NCI-H748 treated with DMSO at 0.1 percent for 48 hours (cell line): ENCODE measurements at places on chromosomes 6 and 20.

DNA sequence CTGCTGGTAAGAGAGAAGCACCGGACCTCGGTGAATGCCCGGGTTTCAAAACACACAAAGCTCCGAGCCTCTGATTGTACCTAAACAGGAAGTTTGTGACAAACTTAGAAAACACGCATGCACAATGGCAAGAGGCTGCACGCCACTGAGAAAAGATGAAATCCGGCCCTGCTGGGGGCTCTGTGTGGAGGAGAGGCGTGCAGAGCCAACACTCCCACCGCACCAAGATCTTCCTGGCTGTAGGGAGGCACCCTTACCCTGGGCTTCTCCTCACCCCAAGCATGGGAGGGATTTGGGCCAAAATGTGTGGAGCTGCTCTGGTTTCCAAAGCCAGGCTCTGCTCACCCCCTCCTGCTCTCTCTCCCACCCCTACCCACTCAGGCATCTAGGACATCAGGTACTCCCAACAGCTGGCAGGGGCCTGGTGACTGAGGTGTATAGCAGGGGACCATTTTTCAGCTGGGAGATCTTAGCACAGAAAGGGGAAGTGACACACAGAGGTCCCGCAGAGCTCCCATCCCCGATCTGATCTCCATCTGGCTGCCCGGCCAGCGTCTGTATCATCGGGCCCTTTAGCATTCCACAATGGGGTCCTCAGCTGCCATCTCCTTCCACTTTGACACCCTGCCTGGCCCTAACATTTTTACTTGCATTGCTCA, 84.2 kb downstream of the TRERF1 start:
- DNase-seq: no peak

DNA sequence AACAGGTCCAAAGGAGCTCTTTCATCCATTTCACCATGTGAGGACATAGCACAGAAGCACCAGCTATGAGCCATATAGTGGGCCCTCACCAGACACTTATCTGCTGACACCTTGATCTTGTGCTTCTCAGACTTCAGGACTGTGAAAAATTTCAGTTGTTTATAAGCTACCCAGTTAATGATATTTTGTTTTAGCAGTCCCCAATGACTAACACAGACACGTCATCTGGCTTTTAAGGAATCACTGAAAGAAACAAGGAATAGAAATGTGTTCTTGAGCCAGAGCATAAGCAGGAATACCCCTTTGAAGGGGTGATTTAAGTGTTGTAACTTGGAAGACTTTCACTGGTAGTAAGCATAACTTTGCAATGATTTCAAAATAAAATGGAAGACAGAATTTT, 214.7 kb upstream of the PTCHD4 start:
- no peak for DNase-seq

DNA sequence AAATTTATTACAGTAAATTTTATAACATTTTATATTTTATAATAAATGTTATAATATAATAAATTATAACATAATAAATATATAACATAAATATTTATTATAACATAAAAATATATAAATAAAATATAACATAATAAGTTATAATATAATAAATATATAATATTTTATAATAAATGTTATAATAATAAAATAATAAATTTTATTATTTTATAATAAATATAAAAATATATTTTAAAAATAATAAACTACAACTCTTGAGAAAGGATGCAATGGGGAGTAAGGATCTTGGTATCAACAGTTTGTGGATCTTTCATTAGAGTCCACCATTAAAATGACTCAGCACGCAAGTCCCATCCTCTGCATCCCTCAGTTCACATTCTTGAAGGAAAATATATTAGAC, 312.6 kb downstream of the MEI4 start:
- no peak for DNase-seq

GRCh38 chr20:21936720-21937380, 231.4 kb downstream of the PAX1 start:
- DNase-seq: no peak

DNA sequence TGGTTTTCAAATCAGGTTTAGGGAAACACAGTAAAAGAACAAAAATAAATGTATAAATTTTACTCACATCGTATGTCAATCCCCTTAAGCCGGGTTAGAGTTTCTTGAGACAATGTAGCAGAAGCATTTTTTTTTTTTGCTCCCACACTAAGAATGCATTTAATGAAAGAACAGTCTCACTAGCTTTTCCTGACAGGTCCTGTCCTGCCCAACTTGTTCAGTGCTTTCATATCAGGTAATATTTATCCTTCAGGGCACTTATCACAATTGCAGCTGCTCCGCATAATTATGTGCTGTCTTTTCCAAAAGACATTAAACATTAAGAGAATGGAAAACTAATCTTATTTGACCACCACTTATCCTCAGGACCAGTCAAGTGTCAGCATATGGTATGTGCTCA, 632.0 kb downstream of the HTR1B start:
- DNase-seq: peak; percentile 11

- DNase-seq: no peak
These were observed 405.6 kb downstream of the BTBD9 start for GRCh38 chr6:38234141-38234540.

GRCh38 chr6:10610289-10610688, 84.1 kb downstream of the C6orf52 start:
- DNase-seq: no peak

GRCh38 chr6:107523054-107523791, 33.3 kb downstream of the SOBP start:
- no peak for DNase-seq

GRCh38 chr6:39037082-39037508, 11.5 kb upstream of the GLP1R start:
- DNase-seq: no peak

GRCh38 chr20:49275216-49275615, 2.6 kb downstream of the ZNFX1 start:
- DNase-seq: no peak

- DNase-seq: no peak
These were observed 3.1 kb downstream of the RAET1G start for GRCh38 chr6:149919834-149920225.

GRCh38 chr20:46060975-46061374, 28.8 kb downstream of the NCOA5 start:
- DNase-seq: no peak

DNA sequence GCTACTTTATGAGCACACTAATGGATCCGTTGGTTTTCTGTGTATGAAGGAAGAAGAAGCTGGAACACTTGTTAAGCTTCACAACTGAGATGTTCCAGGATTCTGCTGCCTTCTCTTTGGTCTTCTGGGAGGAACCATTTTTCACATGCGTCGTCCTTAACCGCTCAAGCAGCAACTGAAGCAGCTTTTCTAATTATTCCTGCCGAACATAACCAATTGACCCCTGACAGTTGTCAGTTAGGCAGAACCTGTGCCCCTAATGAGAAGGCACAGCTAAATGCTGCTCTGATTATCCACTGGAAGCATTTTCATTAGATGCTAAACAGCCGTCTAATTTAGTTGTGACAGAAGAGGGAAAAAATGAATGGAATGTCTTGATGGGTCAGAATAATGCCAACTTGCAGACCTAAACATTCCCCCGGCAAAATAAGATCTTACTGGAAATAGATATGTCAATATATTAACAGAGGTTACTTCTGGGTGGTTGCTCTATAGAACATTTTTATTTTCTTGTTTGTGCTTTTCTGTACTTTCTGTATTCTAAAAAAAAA, 85.0 kb upstream of the SMLR1 start:
- no peak for DNase-seq

DNA sequence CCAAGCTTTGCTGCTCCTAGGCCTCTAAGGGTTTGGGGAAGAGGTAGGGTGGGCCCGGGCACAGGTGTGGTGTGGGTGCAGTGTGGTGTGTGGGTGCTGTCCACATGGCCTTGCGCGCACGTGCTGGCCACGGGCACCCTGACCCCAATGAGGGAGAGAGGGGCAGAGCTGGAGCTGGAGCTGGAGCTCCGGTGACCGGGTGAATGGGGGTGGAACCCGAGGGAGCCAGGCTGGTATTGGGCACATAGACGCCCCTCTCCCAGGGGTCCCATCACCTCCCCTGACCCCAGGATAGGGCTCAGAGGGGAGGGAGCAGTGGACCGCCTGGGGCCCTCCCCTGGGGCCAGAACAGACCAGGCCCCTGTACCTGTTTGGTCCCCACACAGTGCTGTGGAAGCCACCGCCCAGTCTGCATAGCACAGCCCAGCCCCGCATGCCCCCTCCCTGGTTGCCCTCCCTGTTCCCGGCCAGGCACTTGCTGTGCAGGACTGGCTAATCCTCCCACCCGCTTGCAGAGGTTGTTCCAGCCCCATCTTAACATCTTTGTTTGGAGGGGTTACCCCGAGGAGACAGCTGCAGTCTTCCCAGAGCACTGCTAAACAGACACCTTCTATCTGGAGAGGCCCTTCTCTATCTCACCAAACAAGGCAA, 984 bp downstream of the ADAM33 start:
- no peak for DNase-seq

- no peak for DNase-seq
These were observed 272.1 kb upstream of the TAB2 start for GRCh38 chr6:149045404-149045803.

DNA sequence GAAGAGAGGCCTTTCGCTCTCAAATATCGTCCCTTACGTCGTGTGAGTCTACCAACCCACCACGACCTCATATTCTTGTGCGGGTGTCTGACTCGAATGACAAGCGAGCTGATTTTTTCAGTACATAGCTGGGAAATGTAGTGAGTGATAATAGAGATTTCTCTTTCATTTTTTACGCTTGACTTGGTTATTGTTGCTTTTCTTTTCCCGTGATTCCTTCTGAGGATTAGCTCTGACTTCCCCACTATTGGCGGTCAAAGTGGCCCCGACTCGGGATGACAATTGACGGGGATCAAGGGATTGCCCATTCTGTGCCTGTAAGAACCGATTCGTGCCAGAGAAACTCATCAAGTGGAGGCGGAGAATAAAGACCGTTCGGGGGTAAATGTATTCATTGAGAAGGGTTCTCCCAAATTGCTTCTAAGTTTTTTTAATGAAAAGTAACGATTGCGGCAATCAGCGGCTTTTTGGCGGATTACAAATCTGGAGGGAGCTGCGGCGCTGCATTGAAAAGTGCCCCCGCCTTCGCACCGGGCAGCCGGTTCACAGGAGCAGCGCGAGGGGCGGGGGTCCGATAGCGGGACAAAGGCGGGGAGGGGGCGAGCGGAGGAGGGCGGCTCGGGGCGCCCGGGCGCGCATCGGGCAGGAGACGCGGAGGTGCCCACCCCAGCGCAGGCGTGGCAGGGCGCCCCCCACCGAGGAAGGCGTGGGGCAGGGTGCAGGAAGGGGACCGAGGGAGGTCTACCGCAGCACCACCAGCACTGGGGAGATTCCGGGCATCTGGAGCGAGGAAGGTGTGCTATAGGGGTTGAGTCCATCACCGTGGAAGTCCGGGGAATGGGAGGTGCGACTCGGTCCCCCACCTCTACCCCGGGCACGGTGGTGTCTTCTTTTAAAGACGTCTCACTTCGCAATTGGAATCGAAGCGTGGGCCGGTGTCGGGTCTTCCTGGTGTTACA, 44.5 kb upstream of the OSTM1 start:
- DNase-seq: no peak

GRCh38 chr20:49863666-49864065, 51.0 kb downstream of the SLC9A8 start:
- no peak for DNase-seq

GRCh38 chr6:157823528-157824370, 703 bp downstream of the SNX9 start:
- DNase-seq: peak; percentile 17

- no peak for DNase-seq
These were observed 21.0 kb upstream of the PNISR start for GRCh38 chr6:99446076-99446475.

GRCh38 chr20:14449323-14449722, 111.9 kb upstream of the FLRT3 start:
- no peak for DNase-seq

- no peak for DNase-seq
These were observed 29.8 kb downstream of the TGM2 start for GRCh38 chr20:38135271-38135650.

- no peak for DNase-seq
These were observed 271.6 kb downstream of the FARS2 start for GRCh38 chr6:5532941-5533340.

DNA sequence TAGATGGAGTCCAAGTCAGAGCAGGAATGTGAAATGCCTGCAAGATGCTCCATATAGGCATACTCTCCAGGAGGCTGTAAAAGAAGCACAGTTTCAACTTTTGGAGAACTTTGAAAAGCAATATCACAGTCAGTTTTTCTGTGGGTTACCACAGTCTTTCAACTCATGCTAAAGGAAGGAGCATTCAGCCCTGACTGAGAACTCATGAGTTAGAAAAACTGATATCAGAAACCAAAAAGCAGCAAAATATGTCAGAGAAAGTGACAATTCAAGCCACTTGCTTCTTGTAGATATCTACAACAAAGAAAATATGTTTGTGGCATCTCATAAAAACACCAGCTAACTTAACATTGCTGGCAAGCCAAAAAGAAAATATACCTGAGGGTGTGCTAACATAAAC, 36.1 kb upstream of the PTCHD4 start:
- DNase-seq: no peak

DNA sequence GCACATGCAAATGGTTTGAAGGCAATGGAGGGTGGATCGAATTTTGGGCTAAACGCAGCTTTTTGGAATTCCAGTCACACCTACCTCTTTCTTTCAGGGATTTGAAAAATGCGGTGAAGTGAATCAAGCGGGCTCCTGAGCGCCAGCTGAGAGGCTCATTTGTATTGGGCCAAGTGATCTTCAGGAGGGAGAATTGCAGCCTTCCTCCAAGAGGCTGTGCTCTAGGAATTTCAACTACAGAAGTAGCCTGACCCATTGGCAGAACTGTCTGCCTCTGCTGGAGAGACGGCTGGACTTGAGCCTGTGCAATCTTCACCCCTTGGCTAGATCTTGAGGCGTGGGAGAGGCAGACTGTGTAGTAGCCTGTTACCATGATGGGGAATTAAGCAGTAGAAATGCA, 5.7 kb upstream of the TIAM2 start:
- DNase-seq: no peak
